ENCODE measurements at places on chromosomes 4 and X.

DNA sequence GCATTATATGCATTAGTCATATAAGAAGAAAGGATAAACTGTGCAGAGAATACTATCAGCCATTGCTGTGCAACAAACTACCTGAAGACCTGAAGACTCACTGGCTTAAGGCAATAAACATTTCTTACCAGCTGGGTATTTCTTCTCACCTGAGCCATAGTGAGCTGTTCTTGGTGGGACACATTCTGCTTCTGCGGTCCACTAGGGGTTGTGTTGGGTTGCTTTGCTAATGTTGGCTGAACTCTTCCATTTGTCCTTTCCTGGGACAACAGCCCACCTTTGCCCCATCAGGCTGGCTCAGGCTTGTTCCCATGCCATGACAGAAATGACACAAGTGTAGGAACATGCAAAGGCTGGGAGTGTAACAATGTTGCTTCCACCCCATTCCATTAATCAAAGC, 388.6 kb downstream of the PCDH7 start:
- no peak for DNase-seq

DNA sequence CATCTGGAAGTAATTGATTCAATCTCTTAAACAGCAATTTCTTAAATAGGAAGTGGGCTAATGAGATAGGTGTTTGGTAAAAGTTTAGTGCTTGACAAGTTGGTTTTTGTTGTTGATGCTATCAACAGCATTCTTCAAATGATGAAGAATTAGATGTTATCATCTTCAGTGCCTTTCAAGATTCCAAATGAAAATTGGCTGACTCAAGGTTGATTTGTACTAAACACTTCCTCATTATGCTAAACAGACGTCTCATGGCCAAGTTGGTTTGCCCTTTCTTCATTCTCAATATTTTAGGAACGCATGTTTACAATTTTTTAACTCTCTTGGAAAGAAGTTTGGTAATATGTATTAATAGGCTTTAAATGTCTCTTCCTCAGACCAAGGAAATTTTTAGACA, 86.0 kb downstream of the MID1IP1 start:
- no peak for DNase-seq

DNA sequence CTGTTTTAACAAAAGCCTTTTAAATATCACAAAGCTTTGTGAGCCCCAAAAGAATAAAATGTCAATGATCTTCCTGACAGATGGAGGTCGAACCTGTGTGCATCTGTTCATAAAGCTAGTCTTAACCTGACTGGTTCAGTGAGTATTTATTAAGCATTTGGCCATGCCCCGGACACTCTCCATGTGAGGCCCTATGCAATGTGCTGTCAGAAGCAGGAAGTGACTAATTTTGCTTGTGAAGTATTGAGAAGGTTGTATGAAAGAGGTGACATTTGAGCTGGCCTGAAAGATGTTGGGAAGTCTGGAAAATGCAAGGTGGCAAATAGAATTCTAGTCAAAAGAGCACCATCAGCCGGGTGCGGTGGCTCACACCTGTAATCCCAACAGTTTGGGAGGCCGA, 171.4 kb downstream of the MSL3 start:
- DNase-seq: no peak

DNA sequence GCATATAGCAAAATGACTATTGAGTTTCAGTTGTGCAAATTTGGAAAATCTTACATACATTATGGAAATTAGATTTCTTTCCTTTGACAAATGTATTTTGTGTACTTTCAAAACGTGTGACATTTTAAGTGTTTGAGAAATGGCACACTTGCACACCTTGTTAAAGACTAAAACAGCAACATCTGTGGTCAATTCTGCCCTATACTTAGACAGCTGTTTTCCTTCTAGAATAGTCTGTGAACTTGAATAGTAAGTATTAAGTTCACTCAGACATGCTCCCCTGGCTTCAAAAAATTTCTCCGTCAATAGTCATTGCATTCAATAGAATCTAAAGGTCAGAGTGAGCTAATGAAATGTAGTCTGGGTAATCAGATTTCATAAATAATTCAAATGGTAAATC, 21.7 kb upstream of the TBC1D9 start:
- no peak for DNase-seq

- DNase-seq: no peak
These were observed 39.8 kb upstream of the MID1 start for GRCh38 chrX:10660171-10660570.

- DNase-seq: no peak
These were observed 37.4 kb downstream of the MAML3 start for GRCh38 chr4:140116442-140117104.

DNA sequence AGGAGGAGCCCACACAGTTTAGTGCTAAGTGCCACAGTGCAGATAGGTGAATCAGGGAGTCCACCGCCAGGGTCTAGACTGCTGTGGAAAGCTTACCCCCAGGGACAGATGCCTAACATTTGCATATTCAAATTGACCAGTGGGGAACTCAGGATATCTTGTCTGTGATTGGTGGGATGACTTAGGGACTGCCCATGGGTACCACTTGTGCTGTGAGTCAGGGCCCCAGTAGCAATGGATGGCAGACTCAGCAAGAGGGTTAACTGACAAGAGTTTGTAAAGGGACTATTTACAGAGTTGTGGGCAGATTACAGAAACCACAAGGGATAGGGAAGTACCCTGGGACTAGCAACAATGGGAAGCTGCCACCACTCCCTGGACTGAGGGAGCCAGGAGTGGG, 282.1 kb downstream of the BCOR start:
- no peak for DNase-seq

GRCh38 chr4:44760142-44760898, 34.0 kb upstream of the GNPDA2 start:
- DNase-seq: peak; percentile 7

DNA sequence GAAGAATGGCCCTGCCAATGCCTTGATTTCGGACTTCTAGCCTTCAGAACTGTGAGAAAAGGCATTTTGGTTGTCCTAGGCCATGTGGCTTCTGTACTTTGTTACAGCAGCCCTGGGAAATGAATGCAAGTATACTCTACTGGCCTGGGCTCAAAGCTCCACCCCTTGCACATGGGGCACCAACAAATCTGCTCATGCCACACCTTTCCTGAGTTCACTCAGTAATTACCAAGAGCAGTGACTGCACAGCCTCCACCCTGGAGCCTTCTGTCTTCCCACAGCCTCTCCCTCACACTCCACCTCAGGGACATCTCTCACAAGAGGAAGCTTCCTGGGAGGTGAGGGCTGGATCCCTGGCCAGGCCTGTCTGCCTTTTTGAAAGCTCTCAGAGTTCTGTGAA, 29.1 kb upstream of the GAB1 start:
- DNase-seq: no peak

DNA sequence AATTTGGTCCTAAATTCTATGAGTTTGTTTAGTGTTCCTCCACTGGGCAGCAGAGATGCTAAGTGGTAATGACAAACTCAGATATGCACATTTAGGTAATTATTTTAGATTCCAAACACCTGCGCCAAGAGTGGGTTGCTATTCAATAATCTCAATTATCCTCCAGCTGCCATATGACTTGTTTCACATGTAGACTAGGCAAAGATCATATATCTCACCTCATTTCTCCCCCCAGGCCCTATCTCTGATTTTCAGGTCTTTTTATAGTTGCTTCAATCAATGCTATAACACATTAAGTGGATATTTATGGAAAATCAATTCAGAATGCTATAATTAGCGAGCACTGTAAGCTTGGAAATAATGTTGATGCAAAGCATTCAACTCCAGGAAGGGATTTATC, 217.6 kb downstream of the KCTD8 start:
- no peak for DNase-seq

DNA sequence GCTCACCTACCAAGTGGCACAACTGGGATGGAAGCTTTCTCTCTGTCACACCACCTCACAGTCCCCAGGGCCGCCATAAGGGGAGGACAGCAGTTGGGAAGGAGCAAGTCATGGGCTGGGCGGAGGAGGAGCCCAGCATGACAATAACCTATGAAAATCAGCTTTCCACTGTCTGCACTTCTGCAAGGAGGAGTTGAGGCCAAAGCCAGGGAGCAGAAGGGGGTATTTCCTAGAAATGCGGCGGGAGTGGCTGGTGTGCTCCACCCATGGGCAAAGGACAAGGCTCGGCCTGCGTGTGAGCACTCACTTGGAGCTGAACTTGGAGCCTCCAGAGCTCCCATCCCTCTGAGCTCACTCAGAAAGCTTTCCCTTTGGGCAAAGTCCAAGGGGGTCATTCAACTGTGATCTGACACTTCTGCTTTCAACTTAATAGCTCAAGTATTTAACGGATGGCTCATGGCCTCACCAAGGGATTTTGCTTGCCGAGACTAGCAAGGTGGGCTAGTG, 18.5 kb downstream of the APLN start:
- DNase-seq: peak; percentile 16

DNA sequence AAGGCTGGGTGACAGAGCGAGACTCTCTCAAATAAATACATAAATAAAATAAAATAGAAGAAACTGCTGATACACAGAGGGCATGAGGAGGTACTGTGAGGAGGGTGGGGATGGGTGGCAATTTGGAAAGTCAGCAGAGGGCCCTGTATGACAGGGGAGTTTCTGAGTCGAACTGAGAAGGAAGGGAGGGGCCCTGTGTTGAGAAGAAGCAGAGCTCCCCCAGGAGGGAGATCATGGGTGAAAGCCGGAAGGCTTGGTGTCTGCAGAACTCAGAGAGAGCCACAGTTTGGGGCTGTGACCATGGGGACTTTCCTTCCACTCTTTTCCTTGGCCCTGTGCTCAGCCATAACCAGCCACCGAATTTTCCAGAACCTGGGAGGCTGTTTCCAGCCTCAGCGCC, 24.8 kb upstream of the AFAP1 start:
- no peak for DNase-seq

DNA sequence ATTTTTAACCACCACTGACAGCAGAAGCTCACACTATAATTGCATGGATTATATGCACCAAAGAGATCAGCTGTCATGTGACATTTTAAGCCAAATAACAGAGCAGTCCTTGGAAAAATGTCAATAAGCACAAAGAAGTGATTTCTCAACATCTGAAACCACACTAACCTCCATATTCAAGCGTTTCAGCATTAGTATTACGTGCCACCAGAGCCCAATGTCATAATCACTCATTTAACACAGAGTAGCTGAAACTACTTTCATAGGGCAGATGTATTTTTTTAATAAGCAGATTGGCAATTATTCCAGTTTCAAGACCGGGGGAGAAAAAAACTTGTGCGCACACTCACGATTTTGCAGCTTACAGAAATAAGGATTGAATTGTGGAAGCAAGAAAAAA, 76.6 kb downstream of the SH3KBP1 start:
- peak; percentile 16 for DNase-seq

GRCh38 chr4:14434916-14435315, 567.4 kb upstream of the CPEB2 start:
- DNase-seq: no peak

DNA sequence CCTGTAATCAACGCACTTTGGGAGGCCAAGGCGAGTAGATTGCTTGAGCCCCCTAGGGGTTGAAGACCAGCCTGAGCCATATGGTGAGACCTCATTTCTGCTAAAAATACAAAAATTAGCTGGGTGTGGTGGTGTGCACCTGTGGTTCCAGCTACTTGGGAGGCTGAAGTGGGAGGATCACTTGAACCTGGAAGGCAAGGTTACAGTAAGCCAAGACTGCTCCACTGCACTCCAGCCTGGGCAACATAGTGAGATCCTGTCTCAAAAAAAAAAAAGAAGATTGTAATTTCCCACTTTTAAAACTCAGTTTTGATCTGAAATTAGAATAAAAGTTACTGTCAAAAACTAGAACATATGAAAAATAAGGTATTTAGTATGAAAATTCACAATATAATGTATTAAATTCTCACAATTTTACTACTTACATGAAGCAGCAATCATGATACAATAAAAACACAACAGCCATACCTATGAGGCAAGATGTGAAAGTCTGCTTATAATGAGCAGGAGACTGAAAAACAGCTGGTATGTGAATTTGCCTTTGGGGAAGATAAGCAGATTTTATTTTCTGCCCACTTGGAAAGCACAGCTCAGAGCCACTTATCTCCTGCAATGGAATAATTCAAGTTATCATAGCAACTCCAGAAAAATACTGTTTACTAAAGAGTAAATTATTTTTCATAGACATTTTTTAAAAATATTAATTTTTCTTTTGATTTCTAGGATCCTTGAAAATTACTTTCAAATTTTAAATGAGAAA, 50.6 kb downstream of the ZGRF1 start:
- DNase-seq: no peak

- DNase-seq: peak; percentile 32
These were observed 1.8 kb downstream of the TTC29 start for GRCh38 chr4:146943691-146944375.

- no peak for DNase-seq
These were observed 704.9 kb upstream of the PABPC4L start for GRCh38 chr4:134906404-134907023.
